Left renal cortex interstitium (tissue), 4 donors: ENCODE measurements at places on chromosomes 13 and 19.

DNA sequence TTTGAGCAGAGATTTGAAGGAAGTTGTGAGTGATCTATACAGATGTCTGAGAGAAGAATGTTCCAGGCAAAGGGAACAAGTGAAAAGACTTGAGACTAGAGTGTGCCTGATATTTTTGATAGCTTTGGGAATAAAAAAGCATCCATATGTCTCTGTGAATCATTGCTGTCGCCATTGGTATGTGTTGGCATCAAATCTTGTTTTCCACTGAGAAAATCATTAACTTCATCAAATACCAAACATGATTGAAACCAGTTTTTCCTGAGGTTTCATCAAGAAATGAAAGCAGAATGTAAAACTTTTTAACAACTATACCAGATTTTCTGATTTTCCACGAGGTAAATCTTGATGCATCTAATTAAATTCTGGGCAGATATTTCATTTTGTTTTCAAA lies 862.6 kb downstream of the DIAPH3 start:
- DNase-seq = no peak

DNA sequence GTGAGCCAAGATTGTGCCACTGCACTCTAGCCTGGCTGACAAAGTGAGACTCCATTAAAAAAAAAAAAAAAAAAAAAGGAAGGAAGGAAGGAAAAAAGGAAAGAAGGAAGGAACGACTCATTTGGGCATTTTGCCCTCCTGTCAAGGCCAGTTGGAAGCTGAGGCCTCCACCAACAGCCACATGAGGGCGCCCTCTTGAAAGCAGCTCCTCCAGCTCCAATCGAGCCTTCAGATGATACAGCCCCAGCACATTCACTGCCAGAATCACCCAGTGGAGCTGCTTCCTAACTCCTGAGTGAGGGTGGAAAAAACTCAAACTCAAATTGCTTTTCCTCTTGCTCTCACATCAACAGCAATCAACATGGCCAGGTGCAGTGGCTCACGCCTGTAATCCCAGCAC lies 40.9 kb downstream of the GNG7 start:
- DNase-seq = no peak

GRCh38 chr13:27821566-27821965 lies 29.3 kb downstream of the GSX1 start:
- DNase-seq = no peak

DNA sequence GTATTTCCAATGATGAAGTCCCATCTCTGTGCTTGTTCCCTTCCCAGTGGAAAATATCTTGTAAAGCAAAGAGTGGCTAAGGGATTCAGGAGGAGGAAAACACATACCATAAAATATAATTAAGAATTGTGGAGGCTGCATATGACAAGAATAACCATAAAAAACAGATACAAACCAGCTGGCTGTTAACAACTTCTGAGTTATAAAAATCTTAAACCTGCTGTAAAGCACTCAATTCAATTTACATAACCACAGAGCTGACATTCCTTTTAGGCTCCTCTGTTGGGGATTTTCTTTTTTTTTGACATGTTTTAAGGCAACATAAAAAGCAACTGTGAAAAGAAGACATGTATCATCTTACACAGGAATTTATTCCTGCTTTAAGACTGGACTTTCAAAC lies 207.6 kb downstream of the DACH1 start:
- DNase-seq = no peak

DNA sequence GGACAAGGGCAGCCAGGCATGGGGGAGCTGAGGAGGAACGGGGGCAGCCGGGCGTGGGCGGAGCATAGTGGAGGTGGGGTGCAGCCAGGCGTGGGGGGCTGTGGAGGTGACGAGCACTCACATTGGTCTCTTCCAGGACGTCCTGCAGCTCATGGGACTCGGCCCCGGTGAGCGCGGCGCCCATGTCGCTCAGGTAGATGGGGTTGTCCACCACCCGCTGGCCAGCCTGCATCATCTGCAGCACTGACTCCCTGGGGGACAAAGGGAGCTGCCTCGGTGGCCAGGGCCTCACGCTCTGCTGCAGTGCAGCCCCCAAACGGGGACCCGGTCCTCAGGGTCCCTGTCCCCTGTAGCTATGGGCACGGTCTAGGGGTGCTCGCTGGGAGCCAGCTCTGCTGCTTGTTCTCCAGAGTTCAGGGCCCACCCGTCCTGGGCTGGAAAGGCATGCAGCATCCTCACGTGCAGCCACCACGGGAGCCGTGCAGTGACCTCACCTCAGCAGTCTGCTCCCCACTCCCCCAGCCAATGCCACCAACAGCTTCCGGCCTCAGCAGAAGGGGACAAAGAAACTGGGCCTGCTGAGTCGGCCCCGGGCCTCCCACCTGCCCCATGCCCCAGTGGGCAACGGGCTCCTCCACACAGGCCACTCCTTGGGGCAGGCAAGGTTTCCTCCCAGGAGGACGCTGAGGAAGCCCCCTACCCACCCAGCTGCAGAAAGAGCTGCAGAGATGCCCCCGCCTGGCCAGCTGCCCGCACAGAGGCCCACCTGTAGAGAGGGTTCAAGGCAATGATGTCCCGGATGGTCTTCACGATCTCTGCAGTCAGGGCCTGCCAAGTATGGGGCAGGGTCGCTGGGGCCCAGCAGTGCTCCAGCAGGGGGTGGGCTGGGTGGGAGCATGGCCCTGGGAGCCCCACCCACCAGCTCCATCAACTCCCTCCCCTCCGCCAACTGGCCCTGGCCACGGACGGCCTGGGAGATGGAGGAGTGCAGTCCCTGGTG lies 12.1 kb downstream of the LONP1 start:
- no peak for DNase-seq

GRCh38 chr13:78606471-78607408 lies 3.4 kb upstream of the POU4F1 start:
- no peak for DNase-seq

- no peak for DNase-seq
These were observed 1.8 kb downstream of the ZNF175 start for GRCh38 chr19:51572908-51573307.

- DNase-seq = peak; percentile 84
These were observed at the start of gene ZNF234 for GRCh38 chr19:44141191-44142058. Gene ZNF234, plus strand, starts transcription at chr19:44141554. Its CDS starts 3,079 bp downstream, at chr19:44144633.

DNA sequence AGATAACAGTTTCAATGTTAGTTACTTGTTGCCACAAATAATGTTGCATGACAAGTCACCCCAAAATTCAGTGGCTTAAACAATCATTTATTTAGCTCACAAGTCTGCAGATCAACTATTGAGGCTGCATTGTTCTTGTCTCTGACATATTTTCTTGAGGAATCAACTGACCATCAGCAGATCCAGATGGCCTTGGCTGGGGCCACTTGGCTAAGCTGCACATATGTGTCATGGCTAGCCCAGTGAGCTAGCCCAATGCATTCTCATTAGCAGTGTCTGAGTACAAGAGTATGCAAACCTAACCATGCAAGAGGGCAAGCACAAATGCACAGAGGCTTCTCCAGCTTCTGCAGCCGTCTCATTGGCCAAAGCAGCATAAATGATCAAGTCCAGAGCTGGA lies 180.4 kb downstream of the DNAJC15 start:
- DNase-seq = no peak

DNA sequence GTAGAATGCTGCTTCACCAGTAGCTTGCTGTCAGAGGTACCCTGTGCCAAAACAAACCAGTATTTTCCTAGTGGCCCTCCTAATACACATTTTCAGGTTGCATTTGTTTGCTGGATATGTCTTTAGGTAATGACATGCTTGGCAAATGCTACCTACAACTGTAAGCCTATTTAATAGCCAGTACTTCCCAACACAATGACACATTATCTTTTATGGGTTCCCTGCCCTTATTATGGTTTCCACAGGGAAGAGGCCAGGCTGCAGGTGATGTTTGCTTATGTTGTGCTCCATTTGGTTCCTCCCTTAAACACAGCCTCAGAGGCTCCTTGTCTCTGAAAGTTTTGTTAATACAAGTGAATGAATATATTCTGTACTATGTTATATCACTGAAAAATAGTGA lies 24.7 kb downstream of the FRY start:
- no peak for DNase-seq

DNA sequence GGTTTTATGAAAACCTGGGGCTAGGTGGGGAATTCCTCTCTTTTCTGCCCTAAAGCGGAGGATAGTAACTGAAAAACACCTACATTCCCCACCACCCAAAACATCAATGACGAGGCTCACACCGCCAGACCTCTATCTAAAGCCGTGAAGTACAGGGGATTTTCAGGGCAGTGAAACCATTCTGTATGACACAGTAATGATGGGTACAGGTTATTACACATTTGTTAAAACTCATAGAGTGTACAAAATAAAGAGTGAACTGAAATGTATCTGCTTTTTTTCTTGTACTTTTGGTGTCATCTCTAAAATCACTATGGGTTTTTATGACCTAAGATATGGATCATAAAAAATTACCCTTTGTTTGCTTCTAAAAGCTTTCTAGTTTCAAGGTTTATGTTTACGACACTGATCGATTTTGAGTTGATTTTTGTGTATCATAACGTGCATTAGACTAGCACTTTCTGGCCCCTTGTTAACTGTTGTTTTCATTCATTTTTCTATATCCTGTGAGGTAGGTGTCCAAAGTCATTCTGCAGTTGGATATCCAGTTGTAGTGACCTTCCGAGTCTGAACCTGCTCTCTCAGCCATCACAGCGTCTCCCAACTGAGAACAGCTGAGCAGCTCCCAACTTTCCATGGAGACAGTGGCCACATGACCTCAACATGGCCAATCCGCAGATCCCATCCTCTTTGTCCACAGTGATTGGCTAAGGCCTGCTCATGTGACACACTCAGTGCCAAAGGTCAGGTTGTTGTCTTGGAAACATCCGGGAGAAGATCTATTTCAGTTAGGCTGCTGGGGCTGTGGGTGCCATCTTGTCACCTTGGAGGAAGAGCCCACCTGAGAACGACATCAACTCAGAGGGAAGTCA lies 10.3 kb downstream of the MBD3L2B start:
- DNase-seq = no peak

DNA sequence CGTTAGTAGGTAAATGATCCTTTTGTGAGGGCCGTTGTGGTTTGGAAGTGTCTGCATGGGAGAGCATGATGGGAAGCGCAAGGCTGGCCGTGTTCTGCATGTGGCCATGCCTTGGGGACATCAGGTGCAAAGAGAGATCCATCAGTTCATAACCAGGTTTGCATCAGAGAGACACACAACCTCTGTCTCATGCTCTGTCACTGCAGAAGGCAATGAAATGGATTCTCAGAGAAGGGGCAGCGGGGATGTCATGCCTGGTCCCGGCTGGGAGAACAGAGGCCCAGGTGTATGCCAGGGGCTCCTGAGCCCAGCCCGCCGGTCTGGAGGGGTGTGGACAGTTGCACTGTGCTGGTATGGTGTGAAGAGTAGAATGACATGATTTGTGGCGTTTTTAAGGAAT lies 60.2 kb downstream of the GGACT start:
- no peak for DNase-seq

GRCh38 chr19:53819861-53820260 lies 4.3 kb downstream of the NLRP12 start:
- DNase-seq = no peak

- DNase-seq = no peak
These were observed 259.0 kb downstream of the NALCN start for GRCh38 chr13:101157261-101157660.

GRCh38 chr19:40177286-40178070 lies 13.7 kb upstream of the MAP3K10 start:
- DNase-seq = no peak

GRCh38 chr19:11447347-11448262 lies 12.2 kb downstream of the PRKCSH start:
- DNase-seq = no peak

DNA sequence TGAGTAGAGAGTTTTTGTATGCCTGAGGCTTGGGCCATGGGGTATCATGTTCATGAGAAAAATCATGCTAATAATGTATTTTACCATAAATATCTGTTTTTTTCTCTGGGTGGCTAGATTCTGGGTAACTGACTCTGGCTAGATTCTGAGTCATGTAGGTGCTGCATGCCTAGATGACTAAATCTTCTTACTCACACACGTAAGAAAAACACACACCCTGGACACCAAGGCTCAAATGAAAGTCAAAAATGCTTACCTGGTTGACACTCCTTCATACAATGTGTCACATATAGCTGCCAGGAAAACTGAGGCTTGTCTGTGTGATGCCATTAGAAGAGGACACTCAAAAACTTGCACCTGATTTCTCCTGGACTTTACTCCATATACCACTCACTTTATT lies 597.4 kb upstream of the SLITRK1 start:
- no peak for DNase-seq

- no peak for DNase-seq
These were observed 93.4 kb downstream of the UQCRFS1 start for GRCh38 chr19:29119590-29119989.

- no peak for DNase-seq
These were observed 22.7 kb downstream of the SERTM1 start for GRCh38 chr13:36696410-36697010.

DNA sequence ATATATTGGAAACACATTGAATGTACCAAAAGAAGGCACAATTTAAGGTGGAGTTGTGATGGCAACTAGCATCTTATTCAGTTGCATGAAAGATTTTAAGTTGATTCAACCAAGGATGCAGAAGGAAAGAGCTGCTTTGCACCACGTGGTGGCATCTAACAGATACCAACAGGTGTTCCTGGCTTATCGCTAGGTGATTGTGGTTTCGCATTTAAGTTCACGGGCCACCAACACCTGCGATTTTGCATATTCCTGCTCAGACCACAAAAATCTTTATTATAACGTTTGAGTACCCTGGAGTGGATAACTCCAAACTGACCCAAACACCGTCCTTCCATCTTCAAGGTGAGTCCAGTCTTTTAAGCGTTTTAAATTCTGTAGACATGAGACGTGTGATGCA lies 45.3 kb downstream of the RGCC start:
- no peak for DNase-seq

DNA sequence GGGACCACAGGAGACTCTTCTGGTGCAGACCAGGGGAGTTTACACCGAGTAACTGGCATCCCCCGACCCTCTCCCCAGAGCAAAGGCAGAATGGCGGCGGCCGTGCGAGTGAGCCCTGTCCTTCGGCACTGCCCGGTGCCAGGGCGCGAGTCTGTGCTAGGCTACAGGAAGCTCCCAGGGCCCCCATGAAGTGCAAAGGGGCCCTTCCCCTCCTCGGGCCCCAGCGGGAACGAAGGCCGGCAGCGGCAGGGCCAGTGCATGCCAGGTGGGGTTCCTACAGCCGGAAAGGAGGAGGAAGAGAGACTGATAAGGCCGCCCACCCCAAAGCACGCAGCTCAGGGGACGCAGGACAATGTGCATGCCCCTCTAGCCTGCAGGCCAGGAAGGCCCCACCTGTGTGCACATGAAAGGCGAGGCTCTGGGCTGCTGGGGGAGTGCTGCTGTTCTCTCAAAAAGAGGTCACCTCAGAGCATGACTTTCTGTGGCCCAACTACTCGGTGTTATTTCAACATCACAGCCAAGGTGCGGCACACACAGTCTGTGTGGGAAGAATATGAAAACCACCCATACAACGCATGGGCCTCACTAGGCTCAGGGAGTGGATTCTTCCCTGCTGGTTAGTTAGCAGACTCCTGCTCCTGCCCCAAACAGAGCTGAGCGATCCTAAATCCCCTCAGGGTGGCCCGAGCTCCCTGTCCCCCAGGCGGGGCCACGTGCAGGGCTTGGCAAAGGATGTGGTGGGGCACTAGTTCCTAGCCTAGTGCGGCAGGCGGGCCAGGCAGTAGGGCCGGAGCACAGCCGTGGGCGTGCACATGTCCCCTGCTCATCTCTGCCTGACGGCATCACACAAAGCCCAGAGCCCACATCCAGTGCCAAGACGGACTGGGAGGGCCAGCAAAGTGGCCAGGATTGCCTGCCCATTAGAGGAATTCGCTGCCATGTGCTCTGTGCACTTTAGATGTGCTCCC lies 28.4 kb upstream of the TIMM44 start:
- DNase-seq = no peak
